Renal cortex interstitium (tissue), 15 donors: ENCODE measurements at places on chromosomes 6 and 20. TPM values are rescaled to one million over a fixed set of nuclear protein-coding genes. Genes with fewer than 3 reads are reported as not detected.

- no peak for DNase-seq
Measured at GRCh38 chr6:107124934-107125348, 9.6 kb upstream of the BEND3 start.

- no peak for DNase-seq
Measured at GRCh38 chr6:144912474-144912873, 627.3 kb downstream of the UTRN start.

DPPA5 gene
- polyA plus RNA-seq, result not detected

DNA sequence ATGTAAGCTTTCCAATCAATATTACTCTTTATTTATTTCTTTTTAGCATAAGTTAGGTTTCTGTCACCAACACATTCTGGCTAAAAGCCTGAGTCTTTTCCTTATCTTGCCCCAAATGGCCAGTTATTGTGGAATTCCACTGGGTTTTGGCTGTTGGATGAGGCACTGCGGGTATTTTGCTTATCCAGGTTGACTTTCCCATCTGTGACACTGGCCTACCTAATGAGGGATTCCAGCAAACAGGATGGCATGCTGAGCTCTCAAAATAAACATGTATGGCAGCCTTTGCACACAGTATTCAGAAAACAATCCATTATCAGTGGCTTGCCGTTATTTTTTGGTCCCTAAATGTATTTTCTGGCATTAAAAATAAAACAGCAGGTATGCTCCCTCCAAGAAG lies 6.5 kb upstream of the RALGAPB start:
- no peak for DNase-seq

DNA sequence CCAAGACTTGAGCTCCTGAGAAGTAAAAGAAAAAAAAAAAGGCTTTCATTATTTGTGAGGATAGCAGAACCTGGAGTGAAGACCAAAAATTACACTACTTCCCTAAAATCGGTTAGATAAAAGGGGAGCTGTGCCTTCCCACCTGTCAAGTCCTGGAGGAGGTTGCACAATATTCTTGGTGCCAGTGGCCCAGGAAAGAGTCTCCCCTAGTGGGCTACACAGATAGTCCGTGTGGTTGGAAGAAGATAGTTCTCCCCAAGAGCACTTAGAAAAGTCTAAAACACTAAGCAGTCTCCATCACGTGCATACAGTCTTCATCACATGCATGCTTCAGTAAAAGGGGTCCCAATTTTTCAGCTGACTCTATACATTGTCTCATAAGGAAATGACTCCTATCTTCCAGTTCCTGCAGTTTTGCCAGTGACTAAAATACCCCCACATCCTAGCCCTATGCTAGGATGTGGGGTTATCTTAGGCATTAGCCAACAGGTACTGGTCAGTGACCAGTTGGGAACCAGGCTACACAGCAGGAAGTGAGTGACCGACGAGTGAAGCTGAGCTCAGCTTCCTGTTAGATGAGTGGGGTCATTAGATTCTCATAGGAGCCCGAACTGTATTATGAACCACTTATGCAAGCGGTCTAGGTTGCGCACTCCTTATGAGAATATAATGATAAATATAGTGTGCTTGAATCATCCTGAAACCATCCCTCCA lies 199.5 kb upstream of the FAM83B start:
- no peak for DNase-seq
